Keratinocyte (primary cell): ENCODE measurements at places on chromosomes 3 and 15. TPM values are rescaled to one million over a fixed set of nuclear protein-coding genes. Genes with fewer than 3 reads are reported as not detected.

- peak; percentile 45 for DNase-seq
Observed at GRCh38 chr15:39587731-39588530, 7.1 kb downstream of the THBS1 start.

- DNase-seq = no peak
Observed at GRCh38 chr15:27989427-27989826, 109.7 kb downstream of the OCA2 start.

DNA sequence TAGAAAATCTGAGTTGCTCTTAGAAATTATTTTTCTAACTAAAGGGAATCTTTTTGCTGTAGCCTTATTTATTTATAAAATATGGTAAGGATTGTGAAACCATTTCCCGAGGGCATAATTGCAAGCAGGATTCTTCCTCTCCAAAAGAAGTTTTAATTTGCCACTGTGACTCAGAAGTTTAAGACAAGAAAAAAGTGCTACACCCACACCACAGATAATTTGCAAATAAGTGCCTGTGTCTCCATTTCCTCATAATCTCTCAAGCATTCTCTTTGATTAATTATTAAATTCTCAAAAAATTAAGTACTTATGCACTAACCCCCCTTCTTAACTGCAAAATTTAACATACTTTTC, 43.6 kb downstream of the RASA2 start:
- no peak for DNase-seq

DNA sequence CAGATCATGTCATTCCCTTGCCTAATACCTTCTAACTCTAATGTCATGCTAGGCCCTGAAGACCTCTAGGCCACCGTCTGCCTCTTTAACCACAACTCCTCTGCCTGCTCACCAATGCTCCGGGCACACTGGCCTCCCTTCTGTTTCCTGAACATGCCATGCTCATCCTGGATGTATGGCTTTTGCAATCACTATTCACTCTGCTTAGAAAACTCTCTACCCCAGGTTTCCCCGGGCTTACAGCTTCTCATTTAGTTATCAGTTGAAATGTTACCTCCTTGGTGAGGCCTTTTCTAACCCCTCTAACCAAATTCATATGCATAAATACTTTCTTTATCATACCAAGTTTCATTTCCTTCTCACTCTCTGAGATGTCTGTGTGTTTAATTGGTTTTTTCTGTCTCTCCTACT, 727.8 kb upstream of the CFAP20DC start:
- DNase-seq = no peak

GRCh38 chr3:30245858-30246622, 360.4 kb upstream of the TGFBR2 start:
- DNase-seq = no peak

DNA sequence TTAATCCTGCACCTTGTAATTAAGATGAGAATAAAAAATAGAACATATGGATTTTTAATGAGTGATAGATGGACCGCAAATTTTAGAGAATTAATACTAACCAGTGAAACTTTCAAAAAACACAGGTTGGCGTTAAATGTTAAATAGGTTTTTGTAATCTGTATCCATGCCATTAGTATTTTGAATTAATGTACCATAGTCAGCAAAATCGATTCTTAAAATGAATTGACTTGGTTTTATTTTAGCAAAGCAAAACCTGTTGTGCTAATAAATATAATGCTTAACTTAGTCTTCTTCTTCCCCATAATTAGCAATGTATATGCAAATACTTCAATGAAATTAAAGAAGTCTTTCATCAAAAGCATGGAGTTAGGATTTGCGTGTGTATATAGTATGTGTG, 63.1 kb downstream of the EPHA6 start:
- DNase-seq = no peak

- no peak for DNase-seq
Observed at GRCh38 chr3:172980849-172981248, 160.2 kb downstream of the SPATA16 start.

DNA sequence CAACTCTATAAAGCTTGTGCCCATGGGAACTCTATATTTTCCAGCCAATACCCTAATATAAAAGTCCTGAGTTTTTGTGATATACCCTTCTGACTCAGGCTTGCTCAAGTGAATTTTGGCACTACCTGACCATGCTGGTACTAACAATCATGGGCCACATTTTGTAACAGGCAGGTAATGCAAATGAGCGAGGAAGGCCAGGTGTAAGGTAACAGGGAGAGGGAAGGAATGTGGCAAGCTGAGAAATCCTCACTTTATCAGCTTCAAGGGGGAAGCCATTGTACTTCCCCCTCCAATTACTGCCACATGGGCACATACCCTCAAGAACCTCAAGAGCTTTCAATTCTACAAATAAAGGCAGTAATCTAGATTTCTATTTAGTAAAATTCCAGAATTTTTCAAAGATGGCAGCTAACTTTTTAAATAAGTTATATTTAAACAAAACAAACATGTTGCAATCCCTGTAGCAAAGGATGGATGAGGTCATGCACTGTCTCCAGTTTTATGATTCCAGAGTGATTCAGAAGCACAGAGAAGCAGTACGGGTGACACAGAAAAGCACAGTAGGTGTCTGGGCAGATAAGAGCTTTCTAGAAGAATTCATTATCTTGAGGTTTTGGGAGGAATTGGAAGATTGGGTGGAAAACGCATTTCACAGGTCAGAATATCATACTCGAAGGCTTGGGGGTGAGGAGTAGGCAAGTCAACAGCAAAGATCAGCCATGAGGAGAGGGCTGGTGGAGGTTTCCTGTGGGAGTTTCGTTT, 87.6 kb downstream of the FOXP1 start:
- DNase-seq = peak; percentile 54

- DNase-seq = no peak
Observed at GRCh38 chr3:37577697-37578096, 284.0 kb upstream of the CTDSPL start.

The PPP2R3A gene
- 10.3 to 11.8 TPM (median 11.1 TPM) in 3 replicates for polyA plus RNA-seq

The APBA2 gene
- 4.9 to 9.3 TPM (median 5.5 TPM) in 3 replicates for polyA plus RNA-seq

The ARPIN gene
- 6.2 to 10.1 TPM (median 9.0 TPM) in 3 replicates for polyA plus RNA-seq

The FOXB1 gene
- polyA plus RNA-seq = not detected in 3 replicates
